ENCODE measurements at places on chromosomes 1 and 21.

DNA sequence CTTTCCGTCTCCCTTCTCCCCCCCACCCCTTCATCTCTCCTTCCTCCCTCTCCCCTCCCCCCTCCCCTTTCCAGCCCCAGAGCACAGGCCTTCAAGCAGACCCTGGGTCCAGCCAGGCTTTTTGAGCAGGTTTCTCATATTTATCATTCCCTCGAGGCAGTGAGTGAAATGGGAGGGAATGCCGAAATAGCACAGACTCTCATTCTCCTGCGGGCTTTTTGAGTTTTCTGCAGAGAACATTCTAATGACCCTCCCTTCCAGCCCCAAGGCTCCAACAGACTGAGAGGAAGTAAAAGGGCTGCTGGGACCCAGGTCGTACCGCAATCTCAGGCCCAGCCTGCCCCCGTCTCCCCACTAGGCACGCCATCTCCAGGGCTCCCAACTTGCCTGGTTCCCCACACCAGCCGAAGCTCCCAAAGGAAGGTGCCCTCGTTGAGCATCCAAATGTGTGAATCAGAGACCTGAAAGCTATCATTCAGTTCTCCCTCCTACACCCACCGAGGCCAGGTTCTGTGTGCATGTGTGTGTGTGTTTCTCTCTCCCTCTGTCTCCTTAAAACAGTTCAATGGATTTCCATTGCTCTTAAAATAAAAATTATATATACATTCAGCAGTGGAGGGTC is 22.3 kb downstream of the ACTA1 start:
- DNase-seq: no peak

GRCh38 chr21:35072960-35073359 is 23.9 kb upstream of the RUNX1 start:
- no peak for DNase-seq

GRCh38 chr1:153679337-153680119 is 1.0 kb downstream of the NPR1 start:
- DNase-seq: no peak

- no peak for DNase-seq
Measured at GRCh38 chr1:23452011-23452411, 27.5 kb upstream of the TCEA3 start.

GRCh38 chr1:39981945-39982344 is 27.0 kb downstream of the MFSD2A start:
- DNase-seq: no peak

GRCh38 chr1:214455971-214456867 is 95.2 kb downstream of the PTPN14 start:
- DNase-seq: no peak

GRCh38 chr1:171127501-171127900 is 36.8 kb downstream of the FMO3 start:
- DNase-seq: no peak

- no peak for DNase-seq
Measured at GRCh38 chr1:151741516-151741915, 20.2 kb downstream of the RIIAD1 start.

DNA sequence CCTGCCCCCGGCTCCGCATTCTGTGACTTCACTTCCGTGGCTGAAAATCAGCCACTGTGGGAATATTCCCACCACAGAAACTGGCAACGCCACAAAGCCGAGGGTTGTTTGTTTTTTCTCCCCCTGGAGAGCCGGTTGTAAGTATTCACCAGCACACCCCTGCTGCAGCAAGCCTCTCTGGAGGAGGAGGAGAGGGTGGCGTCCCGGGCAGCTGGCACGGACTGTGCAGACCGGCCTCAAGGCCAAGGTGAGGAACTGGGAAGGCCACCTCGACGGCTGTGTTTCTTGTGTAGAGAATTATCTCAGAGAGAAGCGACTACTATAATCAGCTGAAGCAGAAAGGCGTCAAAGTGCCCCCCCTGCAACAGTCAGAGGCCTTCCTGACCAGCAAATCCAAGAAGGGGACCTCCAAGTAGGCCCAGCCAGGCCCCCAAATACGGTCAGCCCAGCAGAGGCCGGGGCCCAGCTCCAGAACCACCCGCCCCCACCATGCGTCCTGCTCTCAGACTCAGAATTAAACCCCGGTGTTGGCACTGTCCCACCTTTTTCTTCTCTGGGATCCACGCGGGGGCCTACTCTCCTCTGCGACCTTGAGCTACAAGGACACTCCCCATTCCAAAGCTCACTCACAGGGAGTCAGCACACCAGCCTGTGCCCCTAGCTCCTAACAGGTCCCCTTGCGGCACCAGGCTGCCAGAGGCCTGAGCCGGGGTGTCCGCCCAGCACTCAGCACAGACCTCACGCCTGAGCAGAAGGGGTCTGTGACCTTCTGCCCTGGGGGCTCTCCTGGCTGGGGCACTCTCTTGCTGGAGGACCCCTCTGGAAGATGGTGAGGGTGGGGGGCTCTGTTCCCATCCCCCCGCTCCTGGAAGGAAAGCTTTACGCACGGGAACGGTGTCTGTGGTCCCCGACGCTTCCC is 1.2 kb upstream of the SMIM1 start:
- no peak for DNase-seq

- no peak for DNase-seq
Measured at GRCh38 chr1:239944666-239945065, 147.0 kb upstream of the FMN2 start.
